Stimulated activated CD4-positive, alpha-beta T cell treated with anti-CD3 and anti-CD28 coated beads, Interleukin-4, amount 100 ng/mL, for 1 hour (primary cell): ENCODE measurements at places on chromosomes 13 and 19.

- no peak for DNase-seq
These were observed 56.1 kb upstream of the SERPINE3 start for GRCh38 chr13:51283371-51283770.

- DNase-seq, result no peak
These were observed 3.5 kb downstream of the GPC5 start for GRCh38 chr13:91401920-91402319.

DNA sequence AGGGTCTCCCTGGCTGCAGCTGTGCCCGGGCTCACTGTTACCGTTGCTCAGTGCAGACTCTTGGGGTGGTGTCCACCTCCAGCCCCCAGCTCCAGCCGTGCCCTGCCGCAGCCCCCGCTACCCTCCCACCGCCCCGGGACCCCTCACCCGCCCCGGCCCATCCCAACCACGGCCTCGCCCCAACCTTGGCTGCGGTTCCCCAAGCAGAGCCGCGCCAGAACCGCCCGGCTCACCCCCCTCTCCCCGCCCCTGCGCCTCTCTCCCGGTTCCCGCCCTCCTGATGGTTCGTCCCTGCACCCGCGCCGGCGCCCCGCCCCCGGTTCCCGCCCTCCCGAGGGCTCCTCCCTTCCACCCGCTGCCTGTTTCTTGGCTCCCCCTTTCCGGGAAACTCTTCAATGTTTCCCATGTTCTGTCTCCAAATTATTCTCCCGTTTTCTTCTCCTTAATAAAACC lies 40.3 kb downstream of the ANKRD10 start:
- DNase-seq, result peak; percentile 56

- no peak for DNase-seq
These were observed 71.9 kb downstream of the CHST8 start for GRCh38 chr19:33693678-33694077.

DNA sequence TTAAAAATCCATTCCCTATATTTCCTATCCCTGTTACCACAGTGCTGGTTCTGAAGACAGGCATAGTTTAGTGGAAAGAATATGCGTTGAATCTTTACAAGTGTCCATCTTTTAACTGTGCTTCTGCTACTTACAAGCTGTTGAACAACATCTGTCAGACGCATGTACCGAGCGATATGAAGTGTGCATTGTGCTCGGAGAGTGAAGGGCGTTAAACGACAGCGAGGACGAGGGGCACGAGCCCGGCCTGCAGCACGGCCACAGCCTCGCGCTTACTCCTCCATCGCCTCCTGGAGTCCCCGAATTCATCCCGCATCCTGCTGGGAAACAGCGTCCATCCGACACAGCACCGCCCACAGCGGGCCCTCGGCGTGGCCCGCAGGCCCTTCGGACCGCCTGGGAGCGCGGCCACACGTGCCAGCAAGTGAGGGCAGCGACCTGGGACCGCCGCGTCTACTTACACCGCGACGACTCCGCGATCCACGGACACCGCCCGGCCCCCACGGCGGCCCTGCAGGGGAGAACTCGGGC lies 514 bp downstream of the PCID2 start:
- DNase-seq, result no peak
